ENCODE measurements at places on chromosomes 2 and 18.

DNA sequence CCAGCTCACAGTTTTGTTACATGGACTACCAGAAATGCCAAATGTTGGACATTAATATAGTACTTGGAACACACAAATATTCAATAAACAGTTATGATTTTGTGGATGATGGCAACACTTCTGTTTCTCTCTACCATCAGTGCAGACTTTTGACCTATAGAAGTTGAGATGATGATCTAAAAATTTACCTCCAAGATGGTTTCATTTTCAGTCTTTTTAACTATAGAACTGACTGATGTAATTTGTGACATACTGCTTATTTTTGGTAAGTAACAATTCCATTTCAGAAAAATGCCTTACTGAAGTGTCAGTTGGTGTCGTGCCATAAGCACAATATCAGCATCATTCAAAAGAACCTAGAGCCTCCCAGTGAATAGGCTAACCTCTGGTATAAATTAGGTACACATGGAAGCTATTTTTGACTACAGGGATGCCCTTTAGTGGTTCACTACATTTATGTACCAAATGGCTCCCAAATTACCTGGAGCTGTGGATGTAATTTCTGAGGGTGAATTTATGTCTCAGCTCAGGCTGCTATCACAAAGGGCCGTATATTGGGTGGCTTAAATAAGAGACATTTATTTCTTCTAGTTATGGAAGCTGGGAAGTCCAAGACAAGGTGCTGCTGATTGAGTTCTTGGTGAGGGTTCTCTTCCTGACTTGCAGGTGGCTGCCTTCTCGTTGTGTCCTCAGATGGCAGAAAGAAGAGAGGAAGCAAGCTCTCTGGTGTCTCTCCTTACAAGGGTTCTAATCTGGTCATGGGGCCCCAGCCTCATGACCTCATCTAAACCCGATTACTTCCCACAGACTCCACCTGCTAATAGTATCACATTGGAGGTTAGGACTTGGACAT lies 66.5 kb downstream of the ALPK2 start:
- DNase-seq: no peak

GRCh38 chr2:136141510-136142149 lies 23.7 kb upstream of the CXCR4 start:
- DNase-seq: no peak

GRCh38 chr18:46257366-46257765 lies 153.2 kb downstream of the HAUS1 start:
- DNase-seq: no peak

- DNase-seq: peak; percentile 91
These were observed 648 bp downstream of the ARID5A start for GRCh38 chr2:96537066-96537733.

DNA sequence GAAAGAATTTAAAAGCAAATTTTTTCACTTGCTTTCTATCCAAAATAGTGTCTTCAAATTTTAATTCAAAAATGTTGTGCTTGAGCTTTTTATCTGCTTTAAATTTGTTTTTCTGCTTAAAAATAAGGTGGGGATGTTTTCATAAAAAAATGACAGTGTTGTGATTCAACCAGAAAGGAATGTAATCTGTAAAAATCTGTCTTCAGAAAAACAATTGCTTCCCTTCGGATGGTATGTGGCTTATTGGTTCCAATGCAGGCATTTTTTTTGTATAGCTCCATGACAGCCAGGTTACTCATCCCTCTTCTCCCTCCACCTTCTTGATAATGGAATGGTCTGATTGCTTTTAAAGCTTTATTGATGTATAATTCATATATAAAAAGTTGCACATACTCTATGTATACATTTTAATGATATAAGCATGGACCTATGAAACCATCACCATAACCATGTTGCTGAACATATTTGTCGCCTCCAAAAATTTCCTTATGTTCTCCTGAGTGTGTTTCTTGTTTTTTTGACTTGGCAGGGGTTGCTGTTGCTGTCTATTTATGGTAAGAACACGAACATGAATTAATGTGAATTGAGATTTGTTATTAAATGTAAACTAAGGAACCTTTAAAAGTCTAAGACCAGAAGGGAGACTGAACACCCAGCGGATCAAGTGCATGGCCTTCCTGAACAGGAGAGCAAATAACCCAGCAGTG lies 363.7 kb upstream of the SPHKAP start:
- no peak for DNase-seq

GRCh38 chr2:130152816-130153595 lies 8.1 kb upstream of the CCDC74B start:
- no peak for DNase-seq

GRCh38 chr2:10668402-10669012 lies 21.3 kb downstream of the NOL10 start:
- DNase-seq: no peak

- no peak for DNase-seq
These were observed 647.6 kb upstream of the PKDCC start for GRCh38 chr2:41400088-41400665.

GRCh38 chr2:8334866-8335325 lies 347.0 kb upstream of the ID2 start:
- no peak for DNase-seq

- no peak for DNase-seq
These were observed 173.0 kb downstream of the PTGR3 start for GRCh38 chr18:75035928-75036327.

- DNase-seq: no peak
These were observed 73.3 kb upstream of the NFATC1 start for GRCh38 chr18:79322441-79322840.

DNA sequence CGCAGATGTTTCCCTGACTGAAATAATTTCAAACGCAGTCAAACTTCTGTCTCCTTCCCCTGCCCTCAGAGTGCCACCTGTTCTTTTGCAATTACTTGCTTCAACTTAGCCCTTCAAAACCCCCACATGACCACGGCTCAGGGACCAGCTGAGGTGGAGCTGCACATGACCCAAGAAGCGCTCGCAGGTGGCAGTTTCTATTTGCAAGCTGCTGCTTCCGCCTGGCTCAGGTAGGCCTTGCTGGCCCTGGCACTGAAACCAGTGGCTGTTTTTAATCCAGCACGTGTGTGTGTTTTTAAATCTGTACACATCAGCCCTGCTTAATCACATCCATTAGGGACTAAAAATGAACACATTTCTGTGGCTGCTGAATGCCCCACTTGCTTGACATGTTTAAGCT lies 95.3 kb downstream of the CCDC93 start:
- no peak for DNase-seq

DNA sequence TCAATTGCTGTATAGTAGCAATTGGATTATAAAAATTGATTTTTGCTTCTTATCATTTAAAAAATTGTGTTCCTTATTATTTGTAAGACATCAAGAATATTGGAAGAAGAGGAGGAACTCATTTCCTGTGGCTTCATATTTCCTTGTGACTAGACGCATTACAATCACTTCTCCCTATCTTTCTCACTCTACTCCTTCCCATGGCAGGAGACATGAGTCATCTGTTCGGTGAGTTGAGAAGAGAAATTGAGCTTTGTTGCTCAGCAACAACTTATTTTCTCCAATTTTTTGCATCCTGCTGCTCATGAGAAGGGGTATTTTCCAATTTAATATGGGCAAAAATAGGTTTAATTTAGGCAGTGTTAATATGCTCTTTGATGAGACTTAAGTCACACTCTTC lies 1783.9 kb downstream of the SUCLG1 start:
- no peak for DNase-seq

GRCh38 chr2:43461453-43462073 lies 134.3 kb downstream of the THADA start:
- no peak for DNase-seq

DNA sequence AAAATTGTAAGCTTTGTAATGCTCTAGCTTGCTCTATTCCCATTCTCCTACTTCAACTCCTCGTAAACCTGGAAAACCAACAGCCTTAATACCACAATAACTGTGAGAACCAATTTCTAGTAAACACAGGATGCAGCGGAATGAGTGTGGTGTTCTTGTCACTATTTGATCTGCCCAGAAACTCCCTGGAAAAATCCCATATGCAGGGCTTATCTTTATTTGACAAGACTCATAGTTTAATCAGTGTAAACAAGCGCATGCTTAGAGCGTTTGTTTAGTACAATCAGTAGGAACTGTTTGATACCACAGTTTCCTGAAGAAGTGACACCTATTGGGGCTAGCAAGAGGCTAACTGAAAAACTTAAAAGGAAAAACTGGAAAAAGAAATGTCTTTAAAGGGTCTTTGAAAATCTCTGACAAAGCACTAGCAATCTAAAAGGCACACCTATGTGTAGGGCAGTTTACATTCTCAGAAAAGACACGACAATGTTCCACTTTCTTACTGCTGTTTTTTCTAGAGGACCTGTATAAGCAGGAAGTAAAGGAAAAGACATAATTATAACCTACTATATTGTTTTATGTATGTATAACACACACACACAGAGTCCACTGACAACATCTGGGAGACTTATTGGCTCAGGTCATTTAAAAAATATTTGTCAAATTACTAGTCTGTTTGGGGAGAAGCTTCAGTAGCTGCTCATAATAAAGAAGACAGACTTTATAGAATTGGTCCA lies 241.4 kb upstream of the KLHL14 start:
- no peak for DNase-seq

DNA sequence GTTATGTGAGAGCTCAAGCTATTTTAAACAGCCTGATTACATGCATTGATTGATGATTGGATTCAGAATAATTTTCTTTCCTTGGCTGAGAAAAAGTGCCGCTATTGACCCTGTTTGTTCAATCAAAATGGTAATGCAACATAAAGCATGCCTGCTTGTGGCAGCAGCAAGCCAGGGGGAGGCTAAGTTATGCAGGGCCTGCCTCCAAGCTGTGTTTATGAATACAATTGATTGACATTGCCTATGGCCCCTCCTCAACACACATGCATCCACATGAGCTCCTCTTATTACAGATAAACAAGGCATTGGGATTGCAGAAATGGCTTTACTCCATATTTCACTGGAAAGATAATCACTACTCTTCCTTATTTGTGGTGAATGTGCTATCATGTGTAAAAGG lies 395.6 kb downstream of the TDRD15 start:
- no peak for DNase-seq

- no peak for DNase-seq
These were observed 12.9 kb upstream of the MAPRE3 start for GRCh38 chr2:26957534-26957933.

- no peak for DNase-seq
These were observed 54.8 kb upstream of the CCDC141 start for GRCh38 chr2:179104736-179105135.

DNA sequence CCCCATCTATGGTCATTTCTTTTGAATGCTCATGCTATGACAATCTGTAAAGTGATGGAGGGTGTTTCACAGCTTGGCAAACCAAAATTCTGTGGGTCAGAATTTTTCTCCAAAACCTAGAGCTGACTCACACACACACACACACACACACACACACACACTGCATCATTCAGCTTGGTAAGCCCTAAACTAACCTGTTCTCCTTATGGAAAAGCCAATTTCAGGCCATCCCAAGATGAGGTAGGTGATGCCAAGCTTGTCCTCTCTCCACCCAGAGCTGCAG lies 45.0 kb upstream of the NRP2 start:
- DNase-seq: no peak

DNA sequence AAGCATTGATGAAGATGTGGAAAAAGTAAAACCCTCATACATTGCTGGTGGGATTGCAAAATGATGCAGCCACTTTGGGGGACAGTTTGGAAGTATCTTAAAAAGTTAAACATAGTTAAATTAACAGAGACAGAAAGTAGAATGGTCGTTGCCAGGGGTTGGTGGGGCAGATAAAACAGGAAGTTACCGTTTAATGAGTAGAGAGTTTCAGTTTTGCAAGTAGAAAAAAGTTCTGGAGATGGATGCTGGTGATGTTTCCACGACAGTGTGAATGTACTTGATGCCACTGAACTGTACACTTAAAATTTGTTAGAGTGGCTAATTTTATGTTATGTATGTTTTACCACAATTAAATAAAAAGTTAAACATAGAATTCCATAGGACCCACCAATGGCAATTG lies 44.5 kb upstream of the EGR4 start:
- DNase-seq: no peak

DNA sequence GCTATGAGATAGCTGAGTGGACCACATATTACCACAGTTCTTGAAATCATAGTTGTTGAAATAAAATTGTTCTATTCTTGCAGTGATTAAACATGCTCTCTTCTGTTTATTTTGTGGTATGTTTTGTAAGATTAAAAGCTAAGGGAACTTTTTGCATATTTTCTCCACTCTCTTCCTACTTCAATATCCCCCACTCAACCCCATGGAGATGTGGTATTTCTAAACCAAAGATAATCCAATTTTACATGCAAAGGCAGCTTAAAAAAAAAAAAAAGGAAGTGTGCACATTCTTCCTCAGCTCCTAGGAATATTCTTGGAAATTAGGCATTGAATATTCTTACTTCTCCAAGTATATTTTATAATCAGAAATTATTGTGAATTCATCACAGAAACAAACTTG lies 15.0 kb upstream of the PAX3 start:
- no peak for DNase-seq

DNA sequence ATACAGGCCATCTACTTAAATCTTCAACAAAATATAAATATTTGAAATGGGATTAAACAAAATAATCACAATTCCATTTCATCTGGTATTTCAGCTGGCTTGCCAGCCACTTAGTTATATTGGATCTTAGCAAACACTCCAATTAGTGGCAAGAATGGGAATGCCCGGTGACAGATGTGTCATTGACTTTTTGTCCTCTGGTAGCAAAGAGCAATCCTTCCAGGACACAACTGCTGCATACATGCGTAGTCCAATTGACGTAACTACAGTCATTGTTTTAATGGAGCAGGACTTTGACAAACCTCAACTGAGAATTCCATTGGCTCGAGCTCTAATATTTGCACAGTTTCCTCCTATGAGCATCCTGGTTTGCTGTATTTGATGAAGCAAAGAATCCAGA lies 69.9 kb downstream of the RNF152 start:
- no peak for DNase-seq

- no peak for DNase-seq
These were observed 8.4 kb downstream of the FAP start for GRCh38 chr2:162234620-162235462.

DNA sequence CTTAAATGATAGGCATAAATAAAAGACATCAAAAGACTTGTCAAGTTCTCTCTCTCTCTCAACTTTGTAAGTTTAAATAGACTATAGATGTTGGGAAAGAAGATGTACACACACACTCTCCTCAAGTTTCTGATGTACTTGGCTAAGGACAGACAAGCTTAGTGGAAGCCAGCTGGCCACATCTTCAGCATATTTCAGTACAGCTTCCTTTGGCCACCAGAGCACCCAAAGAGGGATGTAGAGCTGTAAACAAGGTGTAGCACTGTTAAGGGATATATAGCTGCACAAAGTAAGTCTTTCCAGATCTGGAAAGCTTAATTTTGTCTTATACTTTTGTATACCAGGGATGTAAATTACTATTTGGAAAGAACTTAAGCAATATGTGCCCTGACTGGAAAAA lies 64.3 kb upstream of the MSTN start:
- no peak for DNase-seq

- no peak for DNase-seq
These were observed 7.1 kb downstream of the KCNE4 start for GRCh38 chr2:223058952-223059716.

DNA sequence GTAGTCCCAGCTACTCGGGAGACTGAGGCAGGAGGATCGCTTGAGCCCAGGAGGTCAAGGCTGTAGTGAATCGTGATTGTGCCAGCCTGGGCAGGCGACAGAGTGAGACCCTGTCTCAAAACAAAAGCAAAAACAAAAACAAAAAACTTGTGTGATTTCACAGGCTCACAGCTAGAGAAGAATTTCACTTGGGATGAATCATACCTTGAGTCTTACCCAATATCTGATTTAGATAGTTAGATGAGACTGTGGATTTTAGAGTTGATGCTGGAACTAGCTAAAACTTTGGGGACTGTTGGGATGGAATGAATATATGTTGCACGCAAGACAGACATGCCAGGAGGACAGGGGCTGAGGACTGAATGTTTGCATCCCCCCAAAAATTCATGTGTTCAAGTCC lies 4.4 kb downstream of the ANKRD29 start:
- DNase-seq: no peak
